Stimulated activated CD4-positive, alpha-beta T cell treated with anti-CD3 and anti-CD28 coated beads, Interleukin-12 subunit alpha, Interleukin-12 subunit beta, amount 100 ng/mL, for 24 hours (primary cell): ENCODE measurements at places on chromosomes 2 and 18.

GRCh38 chr2:10033251-10034006 lies 9.9 kb upstream of the KLF11 start:
- DNase-seq: no peak

DNA sequence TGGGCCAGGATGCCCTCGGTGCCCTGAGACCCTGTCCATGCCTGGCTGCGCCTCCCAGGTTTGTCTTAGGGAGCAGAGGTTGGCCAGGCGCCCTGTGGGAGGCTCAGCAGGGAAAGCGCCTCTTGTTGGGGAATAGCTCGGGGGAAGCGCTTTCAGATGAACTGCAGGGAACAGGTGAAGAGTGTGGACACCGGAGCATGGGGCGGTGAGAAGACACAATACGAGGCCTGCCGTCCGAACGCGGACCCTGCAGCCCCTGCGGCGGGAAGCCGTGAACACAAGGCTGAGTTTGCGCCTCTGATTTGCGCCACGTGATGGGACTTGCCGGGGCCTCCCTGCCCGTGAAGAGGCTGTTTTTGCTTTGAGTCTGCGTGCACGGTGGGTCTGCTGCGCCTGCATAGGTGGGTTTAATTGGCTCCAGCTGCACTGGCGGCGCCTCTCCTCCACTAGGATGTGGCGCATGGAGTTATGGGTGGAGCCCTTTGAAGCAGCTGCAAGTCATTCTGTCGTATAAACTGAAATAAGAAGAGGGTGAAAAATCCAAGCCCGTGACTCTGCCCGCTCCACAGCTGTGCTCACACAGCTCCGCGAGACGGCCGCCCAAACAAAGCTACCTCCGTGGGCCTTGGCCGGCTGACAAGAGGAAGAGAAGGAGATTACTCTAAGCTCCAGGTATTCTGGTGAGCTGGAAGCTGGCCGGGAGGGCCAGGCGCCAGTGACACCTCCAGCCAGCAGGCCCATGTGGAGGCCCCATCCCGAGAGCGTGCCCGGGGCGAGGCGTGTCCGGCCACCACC lies 103.5 kb upstream of the CTDP1 start:
- DNase-seq: no peak

DNA sequence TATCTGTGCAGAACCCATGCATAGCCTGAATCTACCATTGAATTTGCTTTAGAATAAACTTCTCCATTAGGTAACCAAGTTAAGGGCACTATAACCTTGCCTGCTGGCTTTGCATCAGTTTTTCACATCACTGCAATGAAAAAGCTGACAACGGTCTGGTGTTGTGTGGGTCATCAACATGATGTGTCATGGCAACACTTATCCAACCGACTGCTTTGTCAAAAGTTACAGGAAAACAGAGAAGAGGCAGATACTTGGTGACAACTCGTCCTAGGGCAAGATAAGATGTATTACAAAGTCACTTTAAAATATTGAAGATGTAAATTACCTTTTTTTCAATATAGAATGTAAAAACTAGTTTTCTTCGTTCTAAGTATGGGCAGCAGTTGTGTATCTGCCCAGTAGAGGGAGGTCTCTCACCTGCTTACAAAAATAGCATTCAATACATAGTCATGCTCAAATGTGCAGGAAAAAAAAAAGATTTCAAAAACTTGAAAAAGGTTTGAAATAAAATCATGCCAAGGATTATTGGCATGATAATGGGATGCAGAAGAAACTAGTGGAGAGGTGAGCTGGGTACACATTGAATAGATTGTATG lies 96.3 kb downstream of the EVA1A start:
- DNase-seq: no peak

GRCh38 chr18:74360852-74361655 lies 45.4 kb downstream of the C18orf63 start:
- no peak for DNase-seq

- no peak for DNase-seq
Observed at GRCh38 chr2:17851731-17852585, 26.5 kb upstream of the KCNS3 start.

GRCh38 chr18:35571138-35571537 lies 10.4 kb upstream of the GALNT1 start:
- no peak for DNase-seq

DNA sequence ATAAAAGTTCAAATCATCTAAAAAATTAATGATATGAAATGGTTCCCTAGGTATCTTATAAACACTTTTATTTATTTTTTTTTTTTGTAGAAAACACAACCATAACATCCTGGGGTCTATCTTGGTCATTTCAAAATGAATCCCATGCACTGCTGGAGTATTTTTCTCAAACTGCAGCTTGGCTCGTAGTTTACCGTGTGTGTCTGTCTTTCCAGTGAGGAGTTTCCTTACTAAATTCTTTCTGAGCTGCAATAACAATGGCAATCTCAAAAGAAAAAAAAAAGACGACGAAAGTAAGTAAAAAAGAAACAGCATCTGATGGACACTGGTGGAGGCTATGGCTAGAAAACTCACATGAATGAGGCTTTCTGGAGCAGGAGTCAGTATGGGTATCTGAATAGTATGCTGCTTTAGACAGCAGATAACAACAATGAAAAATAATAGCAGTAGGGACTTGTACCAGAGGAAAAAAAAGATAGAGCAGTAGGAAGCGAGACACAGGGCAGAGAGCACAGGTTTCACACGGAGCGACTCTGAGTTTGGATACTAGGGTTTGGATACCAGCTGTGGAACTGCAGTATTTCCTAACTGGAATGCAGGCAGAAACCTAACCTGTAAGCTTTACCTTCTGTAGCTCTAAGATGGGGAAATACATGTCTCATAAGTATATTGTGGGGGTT lies 43.5 kb downstream of the CALCRL start:
- DNase-seq: no peak

- no peak for DNase-seq
Observed at GRCh38 chr2:24247592-24247991, 72.7 kb downstream of the FAM228A start.

DNA sequence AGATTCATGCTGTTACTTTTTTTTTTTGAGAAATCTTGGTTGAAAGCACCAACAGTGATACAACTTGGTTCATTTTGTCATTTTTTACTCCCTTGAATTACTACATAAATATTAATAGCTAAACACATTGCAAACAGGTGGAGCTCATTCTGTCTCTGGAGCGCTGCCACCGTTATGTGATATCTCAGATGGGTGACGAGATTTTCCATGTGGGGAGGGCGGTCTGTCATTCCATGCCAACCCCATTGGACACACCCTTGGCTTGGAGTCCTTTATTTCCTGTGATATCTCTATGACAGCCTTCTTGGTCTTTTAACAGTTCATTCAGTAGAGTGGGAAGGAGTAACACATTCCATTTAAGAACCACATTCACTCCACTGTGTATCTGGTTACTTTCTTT lies 794.8 kb downstream of the SATB2 start:
- DNase-seq: no peak

- no peak for DNase-seq
Observed at GRCh38 chr18:35010156-35010555, 31.1 kb upstream of the MAPRE2 start.

DNA sequence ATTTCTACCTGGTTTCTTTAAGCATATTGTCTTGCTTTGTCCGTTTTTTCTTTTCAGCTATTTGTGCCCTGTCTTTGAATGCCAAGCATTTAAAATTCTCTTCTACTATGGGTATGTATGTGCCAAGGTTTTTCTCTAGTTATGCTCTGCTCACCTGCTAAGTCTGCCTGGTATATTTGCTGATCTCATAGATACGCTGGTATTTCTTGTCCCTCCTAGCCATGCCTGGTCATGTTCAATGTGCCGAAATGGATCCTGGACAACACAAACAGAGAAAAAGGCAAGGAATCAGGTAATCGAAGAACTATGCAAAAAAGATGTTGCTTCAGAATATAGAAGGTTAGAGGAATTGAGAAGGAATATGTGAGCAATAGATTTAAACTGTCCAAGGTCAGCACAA lies 14.9 kb upstream of the KDM3A start:
- no peak for DNase-seq

GRCh38 chr2:158393886-158394285 lies 62.7 kb downstream of the CCDC148 start:
- DNase-seq: no peak

- DNase-seq: no peak
Observed at GRCh38 chr18:8548186-8548585, 61.1 kb upstream of the RAB12 start.

DNA sequence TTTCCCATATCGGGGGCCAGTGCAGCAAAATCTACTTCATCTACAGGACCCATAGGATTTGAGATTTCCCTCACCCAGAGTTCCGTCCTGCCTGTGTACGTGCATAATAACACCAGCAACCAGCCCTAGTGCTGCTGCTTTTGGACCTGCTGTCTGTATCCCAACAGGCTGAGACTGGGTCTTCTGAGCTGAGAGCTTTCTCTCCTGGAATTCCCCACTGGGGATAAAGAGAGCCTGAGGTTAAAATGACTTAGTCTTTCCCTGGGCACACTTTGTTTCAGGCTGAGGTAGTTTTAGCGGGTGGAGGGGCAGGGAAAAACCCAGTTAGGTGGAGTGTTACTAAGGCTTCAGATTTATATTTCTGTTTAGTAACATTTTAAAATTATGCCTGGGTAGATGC lies 62.5 kb downstream of the SERTAD2 start:
- no peak for DNase-seq

DNA sequence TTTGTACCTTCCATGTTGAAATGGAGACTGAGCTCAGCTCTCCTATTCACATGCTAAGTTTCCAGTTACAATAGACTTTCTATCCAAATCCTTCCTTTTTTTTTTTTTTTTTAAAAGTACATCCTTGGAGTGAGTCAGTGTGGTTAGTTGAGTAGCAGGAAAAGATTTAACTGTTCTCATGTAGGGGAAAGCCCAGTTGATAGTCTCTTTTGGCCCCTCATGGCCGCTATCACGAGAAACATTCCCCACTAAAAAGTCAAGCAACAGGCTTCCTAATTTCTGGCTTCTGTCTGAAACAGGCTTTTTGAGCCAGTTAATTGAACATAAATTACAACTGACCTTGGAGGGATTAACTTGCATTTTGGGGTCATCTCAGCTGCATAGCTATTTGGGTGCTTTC lies 161.3 kb downstream of the MEIS1 start:
- DNase-seq: no peak

- DNase-seq: no peak
Observed at GRCh38 chr18:55300421-55300935, 287.5 kb downstream of the TCF4 start.

- no peak for DNase-seq
Observed at GRCh38 chr2:1767939-1768691, 23.8 kb upstream of the PXDN start.

DNA sequence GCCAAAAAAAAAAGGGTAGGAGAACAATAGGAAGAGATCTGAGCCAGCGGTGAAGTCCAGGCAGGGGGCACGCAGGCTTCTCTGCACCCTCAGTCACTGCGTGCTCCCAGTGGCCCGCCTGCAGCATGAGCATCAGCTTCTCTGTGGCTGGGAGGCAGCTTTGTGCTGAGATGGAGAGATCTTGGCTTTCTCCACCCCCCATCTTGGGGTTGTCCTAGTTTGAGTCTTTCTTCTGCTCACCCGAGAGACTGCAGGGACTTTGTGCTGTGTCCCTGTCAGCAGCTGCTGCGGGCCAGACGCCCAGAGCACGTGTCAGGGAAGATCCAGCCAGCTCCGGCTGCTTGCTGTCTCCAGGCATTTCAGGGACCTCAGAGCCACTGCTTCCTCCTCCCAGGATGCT lies 20.3 kb downstream of the TRAPPC12 start:
- DNase-seq: no peak
